Anterior cingulate cortex (tissue), 58 donors: ENCODE measurements at places on chromosomes 2 and 18.

GRCh38 chr2:1677821-1678165, 66.5 kb downstream of the PXDN start:
- no peak for DNase-seq

GRCh38 chr2:5316001-5316490, 376.1 kb upstream of the SOX11 start:
- no peak for DNase-seq

- DNase-seq, result no peak
These were observed 555.8 kb downstream of the NRXN1 start for GRCh38 chr2:50476174-50476573.

GRCh38 chr2:237326266-237327171, 87.4 kb downstream of the COL6A3 start:
- DNase-seq, result peak; percentile 28

- no peak for DNase-seq
These were observed 4.0 kb upstream of the RAB17 start for GRCh38 chr2:237594514-237594871.

DNA sequence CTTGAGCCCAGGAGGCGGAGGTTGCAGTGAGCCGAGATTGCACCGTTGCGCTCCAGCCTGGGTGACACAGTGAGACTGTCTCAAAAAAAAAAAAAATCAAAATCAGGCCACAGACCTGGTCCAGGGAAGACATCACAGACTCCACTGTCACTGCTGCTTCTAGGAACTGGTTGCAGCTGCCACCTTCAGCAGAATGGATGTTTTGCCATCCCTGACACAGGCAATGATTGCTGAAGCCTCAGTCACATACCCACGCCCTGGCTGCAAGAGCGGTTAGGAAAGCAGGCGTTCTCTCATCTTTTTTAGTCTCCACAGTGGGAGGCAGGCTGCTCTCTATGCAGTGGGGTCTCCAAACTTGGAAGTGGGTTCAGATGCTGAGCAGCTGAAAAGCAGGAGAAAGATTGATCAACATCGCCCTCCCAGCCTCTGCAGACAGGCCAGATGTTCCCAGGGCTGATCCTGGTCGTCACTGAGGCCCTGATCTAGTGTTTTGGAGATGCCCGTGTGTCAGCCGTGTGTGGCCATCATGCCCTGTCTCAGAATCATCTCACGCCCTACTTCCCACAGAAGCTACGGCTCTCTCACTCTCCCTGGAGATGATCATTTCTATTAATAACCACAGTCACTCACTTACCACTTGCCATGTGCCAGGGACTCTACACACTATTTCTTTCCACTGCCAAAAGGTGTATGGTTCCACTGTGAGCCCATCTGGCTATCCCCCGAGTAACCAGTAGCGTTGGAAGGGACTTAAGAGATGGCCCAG, 91.8 kb downstream of the PLB1 start:
- DNase-seq, result no peak

- DNase-seq, result no peak
These were observed 271.7 kb upstream of the FN1 start for GRCh38 chr2:215707608-215708007.
